ENCODE measurements at places on chromosomes 11 and 22.
A peak's percentile ranks its signal among the peaks of the same experiment; 100 is the strongest.

- no peak for DNase-seq
Measured at GRCh38 chr11:10770626-10771254, 19.7 kb downstream of the CTR9 start.

DNA sequence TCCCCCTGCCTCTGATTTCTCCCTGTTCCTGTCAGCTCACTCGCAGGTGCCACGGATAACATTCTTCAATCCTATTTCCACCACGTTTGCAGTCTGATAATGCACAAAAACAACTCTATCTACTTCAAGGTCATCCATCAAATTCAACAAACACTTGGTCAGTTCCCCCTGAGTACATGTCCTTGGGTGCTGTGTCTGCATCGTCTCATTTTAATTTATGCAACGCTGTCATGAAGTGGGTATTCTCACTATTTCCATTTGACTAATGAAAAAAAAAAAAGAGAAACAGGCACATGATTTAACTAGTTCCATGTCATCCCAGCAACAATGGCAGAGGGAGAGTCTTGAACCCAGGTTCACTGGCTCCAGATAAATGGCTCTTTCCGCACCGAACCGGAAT lies 262.6 kb downstream of the LARGE1 start:
- DNase-seq = no peak

DNA sequence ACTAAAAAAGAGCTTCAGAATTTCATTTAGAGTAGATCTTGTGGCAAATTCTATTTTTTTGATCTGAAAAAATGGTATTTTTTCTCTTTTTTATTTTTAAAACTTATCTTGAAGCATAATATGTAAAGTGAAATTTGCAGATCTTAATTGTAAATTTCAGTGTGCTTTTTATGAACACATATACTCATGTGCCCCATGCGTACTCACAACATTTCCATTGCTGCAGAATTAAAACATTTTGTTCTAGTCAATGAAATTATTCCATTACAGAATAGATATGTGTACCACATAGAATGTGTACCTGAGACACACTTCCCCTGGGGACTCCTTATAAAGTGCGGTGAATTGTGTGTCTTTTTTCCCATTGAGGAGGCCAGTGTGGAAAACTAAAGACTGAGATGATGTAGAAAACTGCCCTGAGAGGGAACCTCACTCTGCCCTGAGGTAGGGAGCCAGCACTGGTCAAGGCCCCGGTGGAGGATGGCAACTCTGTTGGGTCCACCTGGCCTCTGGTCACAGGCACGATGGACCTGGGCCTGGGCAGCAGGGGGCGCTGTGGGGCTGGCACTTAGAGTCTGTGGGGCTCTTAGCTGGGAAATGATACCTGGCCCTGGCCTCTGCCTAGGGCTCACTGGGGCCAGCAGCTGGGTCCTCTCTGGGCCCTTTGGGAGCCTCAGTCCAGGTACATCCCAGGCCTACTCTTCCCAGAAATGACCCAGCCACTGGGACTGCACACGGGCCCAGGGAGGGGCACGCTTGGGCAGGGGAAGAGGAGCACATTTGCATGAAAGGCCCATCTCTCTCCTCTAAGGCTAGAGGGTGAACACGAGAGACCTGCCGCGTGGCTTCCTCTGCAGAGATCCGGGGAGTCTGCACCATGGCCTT lies 77.9 kb upstream of the TOP3B start:
- DNase-seq = peak; percentile 42

DNA sequence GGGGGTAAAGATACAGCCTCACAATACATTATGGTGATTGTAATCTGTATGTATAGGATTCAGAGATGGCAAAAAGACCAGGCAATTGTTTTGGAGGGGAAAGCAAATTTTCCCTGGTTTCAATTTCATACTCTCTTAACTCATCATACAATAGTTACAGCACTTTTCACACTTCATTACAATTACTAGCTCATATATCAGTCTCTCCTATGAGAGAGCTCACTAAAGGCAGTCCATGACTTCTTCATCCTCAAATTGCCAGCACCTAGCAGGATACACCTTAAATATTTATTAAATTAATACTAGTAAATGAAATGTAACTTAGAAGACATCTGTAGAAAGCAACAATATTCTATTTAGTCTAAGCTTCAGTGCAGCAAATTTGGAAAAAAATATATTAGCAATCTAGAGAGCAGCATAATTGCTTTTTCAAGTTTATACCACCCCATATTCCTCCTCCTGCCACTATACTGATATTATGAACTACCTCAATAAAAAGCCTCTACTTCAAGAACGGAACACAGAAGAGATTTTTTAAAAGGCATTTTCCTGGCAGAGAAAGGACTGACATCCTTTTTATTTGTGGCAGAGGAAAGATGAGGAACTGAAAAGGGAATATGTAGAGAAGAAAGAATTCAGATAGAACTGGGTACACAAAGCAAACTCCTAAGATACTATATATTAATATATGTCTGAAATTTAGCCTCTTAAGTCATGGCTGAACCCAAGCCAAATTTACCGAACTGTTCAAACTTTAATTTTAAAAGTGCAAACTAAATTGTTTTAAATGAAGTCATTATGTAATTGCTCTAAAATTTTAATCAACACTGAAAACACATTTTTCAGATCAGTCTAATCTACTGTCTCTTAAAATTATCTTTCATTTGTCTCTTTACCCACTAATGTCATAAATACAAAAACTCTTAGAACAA lies 27.7 kb downstream of the PICALM start:
- no peak for DNase-seq

- DNase-seq = no peak
Measured at GRCh38 chr11:2530855-2531200, 86.0 kb downstream of the KCNQ1 start.

All from stimulated activated CD8-positive, alpha-beta memory T cell treated with anti-CD3 and anti-CD28 coated beads, Interleukin-15, amount 100 ng/mL, for 48 hours (primary cell).